ENCODE measurements at places on chromosomes 1 and 21.

GRCh38 chr1:119353836-119354235 is 14.7 kb upstream of the HAO2 start:
- DNase-seq = peak; percentile 44

GRCh38 chr1:39695016-39695415 is 3.8 kb upstream of the HPCAL4 start:
- DNase-seq = no peak

- no peak for DNase-seq
Measured at GRCh38 chr1:224298346-224299330, 31.3 kb downstream of the NVL start.

- DNase-seq = peak; percentile 52
Measured at GRCh38 chr1:12124693-12125421, 41.9 kb upstream of the TNFRSF1B start.

- DNase-seq = peak; percentile 74
Measured at GRCh38 chr1:93579891-93580290, 101.7 kb downstream of the BCAR3 start.

- peak; percentile 33 for DNase-seq
Measured at GRCh38 chr1:42777852-42778251, 6.9 kb upstream of the TMEM269 start.

- DNase-seq = no peak
Measured at GRCh38 chr1:7678491-7679158, 92.5 kb upstream of the VAMP3 start.

GRCh38 chr21:15421441-15421881 is 308.3 kb upstream of the USP25 start:
- DNase-seq = no peak
